ENCODE measurements at places on chromosomes 5 and 9. TPM values are rescaled to one million over a fixed set of nuclear protein-coding genes. Genes with fewer than 3 reads are reported as not detected.

DNA sequence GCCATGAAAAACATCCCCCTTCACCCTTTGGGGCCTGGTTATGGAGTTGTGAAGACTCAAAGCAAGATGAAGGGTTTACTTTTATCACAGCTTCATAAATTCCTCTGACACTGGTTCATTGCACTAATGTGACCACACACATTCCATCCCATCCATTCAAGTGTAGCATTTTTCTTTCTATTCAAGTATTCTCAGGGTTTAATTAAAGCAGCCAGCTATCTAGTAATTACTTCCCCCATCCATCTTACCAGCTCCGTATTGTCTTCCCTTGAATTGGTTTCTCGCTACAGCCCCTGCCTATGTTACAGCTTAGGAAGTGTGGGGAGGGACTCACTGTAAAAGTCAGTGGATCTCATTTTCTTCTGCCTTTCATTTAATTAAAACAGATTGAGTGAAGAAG is 387.0 kb upstream of the RFX3 start:
- no peak for DNase-seq

DNA sequence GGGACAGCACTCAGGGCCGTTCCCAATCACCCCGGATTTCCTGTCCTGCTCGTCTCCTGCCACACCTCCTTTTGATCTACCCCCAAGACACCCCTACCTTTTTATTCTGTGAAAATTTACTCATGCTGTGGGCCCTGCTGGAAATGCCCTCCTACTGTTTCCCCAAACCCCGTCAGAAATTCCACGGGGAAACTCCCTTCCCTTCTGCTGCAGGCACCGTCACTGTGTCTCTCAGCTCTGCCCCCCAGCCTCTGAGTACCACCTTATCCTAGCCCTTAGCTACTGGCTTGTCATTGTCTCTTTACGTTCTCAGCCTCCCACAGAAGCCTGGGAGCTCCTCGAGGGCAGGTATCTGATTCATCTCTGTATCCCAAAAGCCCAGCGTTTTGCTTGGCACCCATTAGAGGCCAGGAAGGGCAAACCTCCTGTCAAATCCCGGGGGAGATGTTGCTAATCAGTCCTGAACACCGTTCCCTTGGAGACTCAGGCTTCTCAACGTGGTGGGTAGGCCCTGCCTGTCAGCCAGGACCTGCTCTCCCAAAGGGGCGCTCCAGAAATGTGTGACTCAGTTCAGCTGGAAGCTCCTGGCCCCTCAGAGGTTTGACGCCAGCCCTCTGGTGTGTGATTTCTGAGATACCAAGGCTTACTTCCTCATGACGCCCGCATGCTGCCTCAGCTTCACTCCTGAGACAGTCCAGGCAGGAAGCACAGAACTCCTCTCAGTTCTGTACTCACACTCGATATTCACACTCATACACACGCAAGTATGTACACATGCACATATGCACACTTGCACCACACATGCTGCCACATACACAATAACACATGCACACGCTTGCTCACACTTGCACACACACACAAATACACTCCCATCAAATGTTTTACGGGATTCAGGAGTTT is 50.7 kb upstream of the GRHPR start:
- DNase-seq, result no peak

- DNase-seq, result no peak
Measured at GRCh38 chr9:114616684-114617520, 5.8 kb downstream of the TMEM268 start.

DNA sequence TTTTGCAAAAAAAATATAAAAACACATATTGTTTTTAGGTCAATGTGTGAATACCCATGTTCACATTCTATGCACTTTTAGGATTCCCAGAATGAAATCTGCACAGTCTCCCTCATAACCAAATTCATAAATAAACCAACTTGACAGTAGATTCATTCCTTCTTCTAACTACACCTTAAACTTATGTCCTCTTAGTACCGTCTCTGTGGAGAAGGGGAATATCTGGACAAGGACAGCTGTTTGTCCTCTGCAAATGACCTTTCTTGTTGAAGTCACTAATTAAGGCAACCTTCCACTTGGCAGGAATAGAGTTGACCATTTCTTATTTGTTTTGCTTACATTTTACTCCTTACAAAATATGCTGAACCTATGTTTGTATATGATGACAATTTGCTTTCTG is 71.1 kb downstream of the FBN2 start:
- DNase-seq, result no peak

- no peak for DNase-seq
Measured at GRCh38 chr9:126661521-126662251, 48.0 kb downstream of the LMX1B start.

DNA sequence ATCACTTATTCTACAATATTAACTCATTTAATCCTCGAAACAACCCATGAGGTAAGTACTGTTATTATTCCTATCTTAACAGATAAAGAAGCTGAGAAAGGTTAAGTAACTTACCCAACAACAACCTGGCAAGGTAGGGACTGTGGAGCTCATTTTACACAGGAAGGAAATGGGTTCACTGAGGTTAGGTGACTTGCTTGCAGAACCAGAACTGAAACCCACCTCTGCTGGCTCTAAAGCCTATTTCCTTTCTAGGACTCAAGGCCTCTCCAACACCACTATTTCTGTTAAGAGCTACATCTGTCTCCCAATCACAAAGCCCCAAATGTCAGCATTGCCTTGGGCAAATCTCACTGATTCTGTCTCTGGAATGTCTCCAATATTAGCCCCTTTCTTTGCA is 38.9 kb upstream of the IFNK start:
- no peak for DNase-seq

- DNase-seq, result no peak
Measured at GRCh38 chr9:18588002-18588401, 114.0 kb downstream of the ADAMTSL1 start.

GRCh38 chr5:175894271-175894670 is 22.9 kb downstream of the CPLX2 start:
- DNase-seq, result no peak

- DNase-seq, result no peak
Measured at GRCh38 chr5:14397717-14398116, 183.9 kb upstream of the OTULINL start.

DNA sequence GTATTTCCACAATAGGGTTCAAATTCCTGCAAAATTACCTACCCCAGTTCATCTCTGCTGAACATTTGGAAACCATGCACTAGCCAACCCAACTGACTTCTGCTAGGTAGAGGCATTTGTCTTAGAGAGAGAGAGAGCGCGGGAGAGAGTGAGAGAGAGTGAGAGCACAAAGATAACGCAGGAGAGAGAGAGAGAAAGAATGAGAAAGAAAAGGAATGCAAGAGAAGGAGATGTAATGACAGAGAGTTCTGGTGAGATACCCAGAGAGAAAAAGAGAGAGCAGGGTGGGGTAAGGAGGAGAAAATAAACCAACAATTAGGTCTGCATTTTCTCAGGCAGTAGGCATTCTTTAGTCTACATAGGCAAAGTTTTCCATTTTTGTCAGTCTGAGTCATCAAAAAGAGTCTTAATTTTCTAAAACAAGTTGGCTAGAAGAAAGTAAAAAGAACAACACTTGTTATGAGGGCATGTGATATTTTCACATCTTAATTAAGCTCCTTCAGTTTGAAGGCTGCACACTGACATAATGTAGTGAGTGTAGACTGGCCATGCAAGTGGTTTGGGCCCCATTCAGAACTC is 98.2 kb downstream of the MAP1B start:
- DNase-seq, result no peak

DNA sequence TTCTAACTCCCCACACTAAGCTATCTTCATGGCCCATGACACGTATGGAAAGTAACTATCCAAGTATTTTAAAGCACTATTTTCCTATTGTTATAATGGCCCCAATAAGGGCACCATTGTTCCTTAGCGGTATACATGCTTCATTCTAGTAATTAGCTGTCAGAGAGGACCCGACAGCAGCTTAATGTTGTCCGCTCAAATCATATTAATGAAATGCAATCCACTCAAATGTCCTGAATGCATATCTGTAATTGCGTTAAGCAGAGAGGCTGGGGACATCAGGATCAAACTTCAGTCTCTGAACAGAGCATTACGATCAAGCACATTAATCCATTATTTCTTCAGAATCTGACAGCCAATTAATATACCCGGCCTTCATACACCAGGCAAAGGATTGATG is 139.7 kb downstream of the CRB2 start:
- no peak for DNase-seq

DNA sequence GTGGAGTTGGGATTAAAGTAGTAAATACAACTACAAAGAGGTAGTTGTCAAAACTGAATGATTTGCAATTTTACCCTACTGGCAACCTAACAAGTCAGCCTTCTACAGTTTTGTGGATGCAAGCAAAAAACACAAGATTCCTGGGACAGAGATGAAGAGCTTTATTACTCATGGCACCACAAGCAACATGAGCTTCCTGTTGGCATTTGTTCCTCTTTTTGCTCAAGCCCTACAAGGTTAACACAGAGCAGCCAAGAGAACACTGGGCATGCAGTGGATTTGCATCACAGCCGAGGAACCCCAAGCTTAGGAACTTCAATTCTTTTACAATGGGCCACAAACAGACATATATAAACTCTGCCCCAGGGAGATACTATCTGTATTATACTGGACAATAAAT is 28.8 kb upstream of the DMAC1 start:
- no peak for DNase-seq

DNA sequence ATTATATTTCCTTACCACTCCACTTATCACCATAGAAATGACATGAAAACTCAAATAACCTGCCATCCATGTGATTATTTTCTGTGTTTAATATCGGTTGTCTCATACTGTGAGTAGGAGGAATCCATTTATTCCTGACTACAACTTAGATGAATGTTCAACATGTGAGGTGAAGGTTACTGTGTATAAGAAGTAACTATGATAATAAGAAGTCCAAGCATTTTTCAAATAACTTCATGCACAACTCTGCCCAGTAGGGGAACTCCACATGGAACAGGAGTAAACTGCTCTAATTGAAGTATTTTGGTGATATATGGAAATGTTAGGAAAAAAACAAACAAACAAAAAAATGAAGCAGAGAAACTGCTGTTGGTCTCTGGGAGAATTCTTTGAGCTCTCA is 447.5 kb upstream of the GRIN3A start:
- no peak for DNase-seq

C5orf58 gene
- 0.31 TPM for polyA plus RNA-seq

SAXO1 gene
- 0.19 TPM for polyA plus RNA-seq

NR6A1 gene
- 1.5 TPM for polyA plus RNA-seq

CNOT8 gene
- polyA plus RNA-seq, result 74.5 TPM

CNTLN gene
- 12.0 TPM for polyA plus RNA-seq

ZNF354C gene
- polyA plus RNA-seq, result 17.8 TPM

CDKN2B-AS1 gene
- polyA plus RNA-seq, result 0.22 TPM
